Stimulated activated CD4-positive, alpha-beta T cell treated with anti-CD3 and anti-CD28 coated beads, Interleukin-1b, Interleukin-23, amount 100 ng/mL, for 24 hours (primary cell): ENCODE measurements at places on chromosomes 4 and X.

DNA sequence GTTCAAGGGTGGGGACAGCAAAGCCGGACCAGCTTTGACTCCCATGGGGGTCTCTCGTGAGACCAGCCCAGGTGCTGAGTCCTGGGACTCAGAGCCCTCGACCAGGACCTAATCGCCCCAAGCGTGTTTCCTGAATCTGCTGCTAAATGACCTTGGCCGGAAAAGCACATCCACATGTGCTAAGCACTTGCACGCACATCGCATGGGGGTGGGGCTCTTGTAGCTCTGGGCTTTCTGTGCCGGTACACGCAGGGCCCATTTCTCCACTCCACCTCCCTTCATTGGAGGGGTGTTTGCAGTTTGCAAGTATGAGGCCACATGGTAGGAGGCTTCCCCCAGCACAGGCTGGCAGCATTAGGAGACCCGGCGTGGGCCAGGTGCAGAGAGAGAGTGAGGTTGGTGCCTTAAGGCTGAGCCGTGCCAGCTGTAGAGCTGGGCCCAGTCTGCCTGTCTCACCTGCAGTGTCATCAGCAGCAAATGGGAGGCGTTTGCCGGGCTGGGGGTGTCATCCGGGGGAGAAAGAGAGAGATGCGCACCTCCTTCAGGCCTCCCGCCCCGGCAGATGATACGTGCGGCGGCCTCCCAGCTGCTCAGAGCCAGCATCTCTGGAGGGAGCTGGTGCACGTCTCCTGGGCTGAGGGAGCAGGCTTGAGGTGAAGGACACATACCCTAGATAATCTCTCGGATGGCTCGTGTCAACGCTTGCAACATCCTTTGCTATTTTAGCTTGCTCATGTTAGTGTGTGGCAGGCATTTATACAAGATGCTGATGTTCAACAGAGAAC is 45.2 kb upstream of the CLCN4 start:
- no peak for DNase-seq

DNA sequence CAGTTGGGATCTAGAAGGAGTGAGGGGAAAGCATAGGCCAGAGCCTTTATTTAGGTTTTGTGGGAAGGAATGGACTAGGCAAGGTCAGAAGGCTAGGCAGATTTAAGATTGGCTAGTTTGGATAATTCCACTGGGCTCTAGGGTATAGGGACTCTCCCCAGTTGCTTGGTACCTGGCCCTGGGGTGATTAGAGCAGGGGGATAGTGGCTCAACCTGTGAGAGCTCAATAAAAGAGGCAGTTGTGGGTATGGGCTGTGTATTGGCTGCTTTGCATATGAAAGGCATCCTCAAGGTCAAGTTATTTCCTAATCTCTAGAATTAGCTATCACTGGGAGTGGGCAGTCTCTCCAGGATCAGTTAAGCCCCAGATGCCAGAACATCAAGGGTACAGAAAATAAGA is 61.3 kb downstream of the ZNF81 start:
- DNase-seq, result no peak

GRCh38 chr4:158714937-158715336 is 8.3 kb downstream of the PPID start:
- DNase-seq, result no peak

DNA sequence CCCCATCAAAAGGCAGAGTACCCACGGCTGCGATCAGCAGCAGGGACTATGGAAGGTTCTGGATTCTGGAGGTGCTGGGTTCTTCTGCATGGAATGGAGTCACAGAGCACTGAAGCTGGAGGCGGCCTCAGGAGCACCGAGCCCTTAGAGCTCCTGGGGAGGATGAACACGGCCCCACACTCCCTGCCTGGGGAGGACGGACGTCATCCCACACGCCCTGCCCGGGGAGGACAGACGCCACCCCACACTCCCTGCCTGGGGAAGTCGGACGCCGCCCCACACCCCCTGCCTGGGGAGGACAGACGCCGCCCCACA is 9.9 kb downstream of the LRPAP1 start:
- DNase-seq, result no peak

DNA sequence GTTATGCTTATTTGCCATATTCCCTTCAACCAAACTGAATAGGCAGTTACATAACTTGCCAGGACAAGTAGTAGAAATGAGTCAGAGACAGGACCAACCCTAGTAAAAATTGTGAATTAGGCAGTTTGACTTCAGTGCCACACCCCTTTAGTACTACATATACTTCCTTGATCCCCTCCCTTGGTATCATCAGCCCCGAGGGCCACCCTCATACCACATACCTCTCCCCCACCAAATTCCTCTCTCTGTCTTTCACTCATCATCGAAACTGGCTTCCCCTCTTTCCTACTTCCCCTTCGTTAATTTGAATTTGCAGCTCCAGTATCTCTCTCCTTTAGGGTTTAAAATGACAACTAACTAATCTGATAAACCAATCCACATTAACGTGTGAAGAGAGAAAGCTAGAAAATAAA is 7.9 kb upstream of the PTPN13 start:
- DNase-seq, result no peak

- DNase-seq, result no peak
These were observed 2.1 kb downstream of the BRWD3 start for GRCh38 chrX:80807606-80807991.

DNA sequence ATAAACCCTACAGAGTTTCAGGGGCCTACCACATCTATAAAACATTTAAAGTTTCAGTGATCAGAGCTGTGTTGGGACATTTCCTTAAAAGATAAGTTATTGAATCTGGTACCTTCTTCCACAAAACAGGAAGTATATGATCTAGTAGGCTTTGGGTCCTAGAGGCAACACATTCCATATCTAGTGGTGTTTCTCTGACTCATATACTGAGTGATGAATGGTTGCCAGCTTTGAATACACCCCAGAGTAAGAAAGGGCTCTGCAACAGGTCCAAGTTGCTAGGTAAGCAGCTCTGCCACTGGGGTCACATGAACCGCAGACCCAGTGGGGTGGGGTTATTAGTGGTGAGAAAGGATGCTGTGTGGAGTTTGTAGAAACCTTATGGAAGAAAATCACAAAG is 32.4 kb upstream of the BLTP1 start:
- no peak for DNase-seq

- no peak for DNase-seq
These were observed 2.8 kb downstream of the FTSJ1 start for GRCh38 chrX:48478806-48479205.
